Esophagus muscularis mucosa (tissue), 4 donors: ENCODE measurements at places on chromosomes 11 and 22. TPM values are rescaled to one million over a fixed set of nuclear protein-coding genes. Genes with fewer than 3 reads are reported as not detected.

GRCh38 chr11:98549571-98549970 lies 471.2 kb upstream of the CNTN5 start:
- DNase-seq: no peak

GRCh38 chr22:35799150-35799549 lies 81.5 kb downstream of the APOL5 start:
- no peak for DNase-seq

DNA sequence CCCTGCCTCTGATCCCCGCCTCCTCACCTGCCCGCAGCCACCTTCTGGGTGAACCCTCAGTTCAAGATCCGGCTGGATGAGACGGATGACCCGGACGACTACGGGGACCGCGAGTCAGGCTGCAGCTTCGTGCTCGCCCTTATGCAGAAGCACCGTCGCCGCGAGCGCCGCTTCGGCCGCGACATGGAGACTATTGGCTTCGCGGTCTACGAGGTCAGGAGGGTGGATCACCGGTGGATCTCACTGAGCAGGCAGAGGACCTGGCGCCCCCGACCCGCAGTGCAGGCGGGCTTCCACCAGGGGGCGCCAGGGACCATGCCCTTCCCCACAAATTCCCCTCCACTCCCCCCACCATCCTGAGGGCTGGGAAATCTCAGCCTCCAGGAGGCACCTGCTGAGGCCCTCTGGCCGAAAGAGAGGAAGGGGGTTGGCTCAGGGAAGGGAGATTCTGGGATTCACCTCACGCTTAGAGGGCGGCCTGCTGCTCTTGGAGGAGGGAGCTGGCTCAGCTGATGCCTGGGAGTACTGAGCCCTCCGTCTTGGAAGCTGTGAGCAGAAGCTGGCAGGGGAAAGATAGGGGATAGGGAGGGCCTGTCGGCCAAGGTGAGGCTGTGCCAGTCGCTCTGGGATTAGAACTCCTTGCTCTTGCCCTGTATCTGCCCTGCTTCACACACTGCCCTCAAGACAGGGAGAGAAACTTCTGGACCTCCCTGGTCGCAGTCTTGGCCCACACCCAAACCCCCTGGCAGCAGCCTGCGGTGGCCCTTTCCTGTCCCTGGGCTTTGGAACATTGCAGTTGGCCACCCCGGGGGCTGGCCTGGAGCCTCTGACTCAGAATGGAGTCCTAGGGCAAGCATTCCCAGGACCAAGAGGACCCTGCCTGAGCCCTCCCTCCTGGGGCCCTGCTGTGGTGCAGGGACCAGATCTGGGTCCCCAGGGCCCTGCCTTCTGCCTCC lies 23.2 kb downstream of the CAPN1 start:
- DNase-seq: no peak

GRCh38 chr22:36192542-36192941 lies 9.1 kb downstream of the APOL4 start:
- no peak for DNase-seq

SLC17A6 gene
- not detected for total RNA-seq
